ENCODE measurements at places on chromosomes 11 and 22.

DNA sequence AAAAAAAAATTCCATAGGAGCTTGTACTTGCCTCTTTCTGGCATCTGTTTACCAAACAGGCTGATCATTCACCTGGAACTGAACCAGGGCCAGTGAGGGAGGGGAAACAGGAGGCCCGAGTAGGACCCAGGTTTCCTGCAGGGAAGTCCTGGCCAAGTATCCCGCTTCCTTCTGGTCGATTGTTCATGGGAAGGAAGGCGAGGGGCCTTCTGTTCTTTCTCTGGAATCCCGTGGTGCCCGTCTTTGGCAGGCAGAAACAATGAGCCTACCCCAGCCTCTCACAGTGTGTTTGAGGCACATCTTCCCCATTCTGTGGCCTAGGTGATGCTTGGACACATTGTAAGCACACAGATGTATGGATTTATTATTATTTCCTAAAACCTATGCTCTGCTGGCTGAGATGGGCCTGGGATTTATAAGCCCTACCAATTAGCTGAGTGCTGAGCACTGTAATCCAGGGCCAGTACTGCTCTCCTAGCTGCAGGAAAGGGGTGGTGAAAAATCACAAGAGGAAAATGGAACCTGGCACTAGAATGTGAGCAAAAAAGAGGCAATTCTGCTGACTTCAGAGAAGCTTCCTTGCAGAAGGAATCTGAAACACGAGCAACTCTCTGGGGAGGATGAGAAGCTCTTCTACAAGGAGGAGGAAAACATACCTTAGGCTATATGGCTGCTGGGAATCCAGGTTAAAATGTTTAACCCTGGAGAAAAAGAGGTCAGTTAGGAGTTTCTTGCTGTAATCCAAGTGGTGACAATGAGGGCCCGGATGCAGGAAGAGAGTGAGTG lies 53.5 kb downstream of the PRR5L start:
- DNase-seq: no peak

DNA sequence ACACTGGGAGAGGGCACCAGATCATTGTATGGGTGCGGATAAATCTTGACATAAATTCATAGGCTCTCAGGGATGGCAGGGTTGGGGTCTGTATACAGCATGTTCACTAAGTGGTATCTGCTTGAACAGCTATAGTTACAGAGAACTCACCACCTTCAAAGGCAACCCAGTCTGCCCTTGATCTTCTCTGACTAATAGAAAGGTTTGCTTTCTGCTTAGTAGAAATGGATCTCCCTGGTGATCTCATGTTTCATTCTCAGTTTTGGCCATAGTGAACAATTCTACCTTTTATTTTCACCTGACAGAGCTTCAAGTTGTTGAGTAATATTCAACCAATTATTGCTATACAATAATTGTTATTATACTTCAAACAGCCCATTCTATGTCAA lies 32.4 kb downstream of the CNTF start:
- no peak for DNase-seq

DNA sequence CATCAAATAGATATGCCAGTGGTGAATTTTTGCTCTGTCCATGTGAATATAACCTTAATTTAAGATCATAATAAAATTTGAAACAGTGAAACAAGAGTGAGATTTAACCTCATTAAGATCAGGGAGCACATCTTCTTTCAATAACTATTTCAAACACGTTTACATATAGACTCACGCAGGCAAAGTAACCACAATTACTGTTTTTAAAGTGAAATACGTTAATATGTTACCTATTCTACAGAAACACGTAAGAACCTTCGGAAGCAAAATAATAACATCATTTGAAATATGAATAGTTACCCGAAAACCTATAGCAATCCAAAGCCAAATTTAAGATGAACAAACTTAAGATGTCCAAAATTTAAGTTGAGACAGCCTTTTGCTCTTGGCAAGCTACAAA lies 136.2 kb upstream of the ZC3H12C start:
- DNase-seq: no peak

GRCh38 chr11:11973361-11973800 lies 35.0 kb downstream of the DKK3 start:
- DNase-seq: peak; percentile 95

- no peak for DNase-seq
These were observed 5.9 kb downstream of the WT1 start for GRCh38 chr11:32429477-32429876.

DNA sequence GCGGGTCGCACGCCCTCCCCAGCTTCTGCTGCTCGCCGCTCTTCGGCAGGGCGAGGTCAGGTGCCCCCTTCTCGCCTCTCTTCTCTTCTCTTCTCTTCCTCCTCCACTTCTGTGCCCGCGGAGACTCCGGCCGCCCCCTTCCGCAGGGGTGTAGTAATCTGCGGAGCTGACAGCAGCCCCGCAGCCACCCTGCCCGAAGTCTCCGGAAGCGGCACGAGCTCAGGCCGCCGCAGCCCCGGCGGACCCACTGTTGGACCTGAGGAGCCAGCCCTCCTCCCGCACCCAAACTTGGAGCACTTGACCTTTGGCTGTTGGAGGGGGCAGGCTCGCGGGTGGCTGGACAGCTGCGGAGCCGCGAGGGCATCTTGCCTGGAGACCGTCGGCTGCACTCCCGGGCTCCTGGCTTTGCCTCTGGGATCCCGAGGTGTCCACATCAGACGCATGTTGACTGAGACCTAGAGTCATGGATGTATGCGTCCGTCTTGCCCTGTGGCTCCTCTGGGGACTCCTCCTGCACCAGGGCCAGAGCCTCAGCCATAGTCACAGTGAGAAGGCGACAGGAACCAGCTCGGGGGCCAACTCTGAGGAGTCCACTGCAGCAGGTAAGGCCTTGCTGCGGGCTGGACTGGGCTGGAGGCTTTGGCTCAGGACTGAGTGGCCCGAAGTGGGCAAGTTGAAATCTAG lies 486 bp downstream of the STIM1 start:
- peak; percentile 29 for DNase-seq

GRCh38 chr22:43150731-43151206 lies 590 bp upstream of the TSPO start:
- DNase-seq: no peak

- DNase-seq: no peak
These were observed 1.2 kb upstream of the TIRAP start for GRCh38 chr11:126281666-126282175.

GRCh38 chr11:62479631-62480201 lies 60.9 kb downstream of the SCGB1A1 start:
- DNase-seq: no peak

DNA sequence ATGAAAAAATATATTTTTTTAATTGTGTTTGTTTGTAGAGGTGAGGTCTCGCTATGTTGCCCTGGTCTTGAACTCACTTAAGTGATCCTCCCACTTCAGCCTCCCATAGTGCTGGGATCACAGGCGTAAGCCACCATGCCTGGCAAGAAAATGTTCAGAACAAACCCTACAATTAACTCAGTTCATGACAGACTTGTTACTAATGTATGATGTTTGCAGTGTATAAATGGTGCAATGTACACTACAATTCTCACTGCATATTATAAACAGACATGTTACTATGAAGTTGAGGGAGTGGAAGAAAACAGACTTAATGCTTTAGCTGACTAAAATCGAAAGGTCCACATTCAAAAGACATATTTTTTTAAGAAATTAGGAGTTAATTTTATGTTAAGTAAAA lies 59.0 kb downstream of the SIK3 start:
- no peak for DNase-seq

DNA sequence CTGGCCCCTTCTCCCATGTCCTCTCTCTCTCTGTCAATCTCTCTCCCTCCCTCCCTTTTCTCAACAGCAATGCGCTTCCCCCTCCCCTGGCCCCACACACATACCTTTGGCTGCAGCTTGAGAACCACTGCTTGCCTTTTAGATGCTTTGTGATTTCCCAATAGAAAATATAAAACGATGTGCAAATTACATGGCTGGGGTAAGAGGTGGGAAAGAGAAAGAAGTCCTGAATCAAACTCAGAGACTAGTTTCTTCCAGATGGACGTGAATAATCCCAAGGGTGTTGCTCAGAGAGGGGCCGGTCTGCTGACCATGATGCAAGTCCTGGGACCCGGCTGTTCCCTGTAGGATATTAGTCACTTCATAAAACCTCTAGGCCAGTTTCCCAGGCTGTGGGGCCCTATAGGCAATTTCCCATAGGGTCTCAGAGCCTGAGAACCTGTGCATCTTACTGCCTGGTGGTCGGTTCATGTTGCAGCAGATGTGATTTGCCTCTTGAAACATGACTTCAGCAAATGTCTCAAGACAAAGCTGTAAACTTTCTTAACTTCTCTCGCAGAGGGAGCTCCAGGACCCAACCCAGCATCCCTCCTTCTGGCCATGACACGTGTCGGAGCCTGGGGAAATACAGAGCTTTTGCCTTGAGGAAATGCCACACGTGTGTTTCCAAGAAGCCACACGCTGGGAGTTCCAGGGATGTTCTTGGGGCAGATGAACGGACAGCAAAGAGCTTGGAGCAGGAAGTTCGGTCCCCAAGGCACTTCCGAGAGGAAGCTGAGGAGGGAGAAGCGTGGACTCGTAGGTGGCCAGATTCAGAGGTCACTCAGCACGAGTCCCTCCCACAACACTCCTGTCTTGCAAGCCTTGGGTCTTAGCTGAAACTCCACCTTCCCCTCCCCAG lies 34.5 kb upstream of the ETS1 start:
- peak; percentile 87 for DNase-seq

DNA sequence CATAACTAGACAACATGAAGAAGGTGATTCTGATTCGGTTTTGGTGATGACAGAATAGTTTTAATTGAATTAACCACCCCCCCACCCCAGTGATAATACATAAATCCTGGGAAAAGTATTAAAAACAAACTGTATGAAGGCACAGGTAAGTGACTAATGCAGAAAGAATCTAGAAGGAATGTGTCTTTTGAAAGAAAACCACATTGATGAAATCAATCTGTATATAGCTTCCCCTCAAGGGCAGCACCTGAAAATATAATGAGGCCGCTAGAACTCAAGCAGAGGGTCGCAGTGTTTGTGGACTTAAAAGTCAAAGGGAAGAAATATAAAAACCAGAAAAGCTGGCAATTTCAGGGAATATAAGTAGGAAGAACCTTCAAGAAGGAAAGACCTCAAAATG lies 580.5 kb upstream of the CHORDC1 start:
- no peak for DNase-seq

- no peak for DNase-seq
These were observed 274.3 kb upstream of the C11orf87 start for GRCh38 chr11:109147726-109148125.

DNA sequence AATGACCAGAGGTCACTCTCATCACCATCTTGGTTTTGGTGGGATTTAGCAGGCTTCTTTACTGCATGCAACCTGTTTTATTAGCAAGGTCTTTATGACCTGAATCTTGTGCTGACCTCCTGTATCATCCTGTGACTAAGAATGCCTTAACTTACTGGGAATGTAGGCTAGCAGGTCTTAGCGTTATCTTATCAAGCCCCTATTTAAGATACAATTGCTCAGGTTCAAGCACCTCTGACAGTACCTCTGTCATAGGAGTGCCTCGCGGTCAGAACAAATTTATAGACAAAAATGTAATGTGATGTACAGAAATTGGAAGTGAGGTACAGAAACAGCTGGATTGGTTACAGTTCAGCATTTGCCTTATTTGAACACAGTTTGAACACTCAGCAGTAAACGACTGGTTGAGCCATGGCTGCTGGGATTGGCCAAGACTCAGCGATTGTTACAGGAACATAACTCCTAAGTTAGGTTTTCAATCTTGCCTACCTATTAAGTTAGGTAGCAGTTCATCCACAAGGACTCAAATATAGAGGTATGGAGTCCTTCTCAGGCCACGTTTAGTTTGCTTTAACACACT lies 16.1 kb upstream of the TMEM123 start:
- DNase-seq: no peak

DNA sequence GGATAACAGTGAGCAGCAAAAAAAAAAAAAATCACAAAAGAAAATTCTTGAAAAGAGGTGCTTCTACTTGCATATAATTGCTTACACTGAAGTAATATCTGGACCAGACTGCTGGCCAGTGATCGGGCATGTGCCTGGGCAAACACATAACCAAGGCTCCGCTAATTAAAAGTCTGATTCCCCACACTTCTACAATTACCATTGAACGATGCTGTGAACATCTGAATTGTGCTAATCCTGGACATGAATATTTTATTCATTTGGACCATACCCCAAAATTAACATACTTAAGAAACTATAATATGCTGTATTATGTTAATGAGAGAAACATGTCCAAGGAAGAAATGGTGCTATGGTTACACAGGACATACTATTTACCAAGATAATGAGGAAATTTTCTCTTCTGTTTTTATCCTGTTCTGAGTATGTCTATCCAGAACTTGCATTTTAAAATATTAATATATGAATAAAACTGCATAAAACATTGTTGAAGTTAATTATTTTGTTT lies 69.8 kb downstream of the LRRC4C start:
- no peak for DNase-seq

GRCh38 chr11:11400635-11401232 lies 47.7 kb upstream of the CSNK2A3 start:
- no peak for DNase-seq

DNA sequence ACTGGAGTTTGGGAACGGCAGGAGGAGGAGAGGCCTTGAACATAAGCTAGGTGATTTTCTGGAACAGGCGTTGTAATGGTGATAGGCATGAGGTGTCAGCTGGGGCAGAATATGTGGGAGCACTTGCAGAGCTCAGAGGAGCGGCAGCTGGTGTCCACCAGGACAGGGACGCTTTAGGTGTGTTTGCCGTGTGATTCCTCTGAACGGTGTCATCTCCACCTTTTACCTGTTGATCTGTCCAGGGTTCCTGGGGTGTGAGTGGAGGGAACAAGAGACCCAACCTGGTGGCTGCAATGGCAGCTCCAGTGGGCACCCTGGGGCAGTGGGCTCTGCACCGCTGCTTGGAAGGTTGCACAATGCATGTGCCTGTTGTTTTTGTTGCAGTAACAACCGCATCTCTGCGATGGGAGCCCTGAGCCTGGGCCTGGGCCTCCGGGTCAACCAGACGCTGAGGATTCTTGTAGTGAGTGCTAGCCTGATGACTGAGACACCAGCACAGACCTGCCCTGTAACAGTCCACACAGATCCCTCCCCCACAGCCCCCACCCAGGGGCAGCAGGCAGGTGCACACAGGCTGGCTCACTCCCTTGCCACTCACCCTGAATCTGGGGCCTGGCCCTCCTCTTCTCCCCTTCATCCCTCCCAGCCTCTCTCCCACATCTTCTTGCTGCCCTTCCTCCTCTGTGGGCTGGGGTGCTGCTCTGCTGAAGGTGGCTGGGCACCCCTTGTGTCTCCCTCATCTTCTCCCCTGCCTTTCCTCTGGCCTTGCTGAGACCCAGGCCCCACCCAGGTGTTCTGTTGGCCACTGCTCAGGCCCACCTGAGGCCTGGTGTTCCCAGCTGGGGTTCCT lies 9.2 kb downstream of the LRRC74B start:
- DNase-seq: no peak

- DNase-seq: no peak
These were observed 3.4 kb downstream of the OR10AG1 start for GRCh38 chr11:55966391-55966790.
